HEK293T (cell line): ENCODE measurements at places on chromosomes 11 and 22.

- DNase-seq = no peak
Measured at GRCh38 chr11:60059052-60059451, 2.6 kb downstream of the MS4A3 start.

DNA sequence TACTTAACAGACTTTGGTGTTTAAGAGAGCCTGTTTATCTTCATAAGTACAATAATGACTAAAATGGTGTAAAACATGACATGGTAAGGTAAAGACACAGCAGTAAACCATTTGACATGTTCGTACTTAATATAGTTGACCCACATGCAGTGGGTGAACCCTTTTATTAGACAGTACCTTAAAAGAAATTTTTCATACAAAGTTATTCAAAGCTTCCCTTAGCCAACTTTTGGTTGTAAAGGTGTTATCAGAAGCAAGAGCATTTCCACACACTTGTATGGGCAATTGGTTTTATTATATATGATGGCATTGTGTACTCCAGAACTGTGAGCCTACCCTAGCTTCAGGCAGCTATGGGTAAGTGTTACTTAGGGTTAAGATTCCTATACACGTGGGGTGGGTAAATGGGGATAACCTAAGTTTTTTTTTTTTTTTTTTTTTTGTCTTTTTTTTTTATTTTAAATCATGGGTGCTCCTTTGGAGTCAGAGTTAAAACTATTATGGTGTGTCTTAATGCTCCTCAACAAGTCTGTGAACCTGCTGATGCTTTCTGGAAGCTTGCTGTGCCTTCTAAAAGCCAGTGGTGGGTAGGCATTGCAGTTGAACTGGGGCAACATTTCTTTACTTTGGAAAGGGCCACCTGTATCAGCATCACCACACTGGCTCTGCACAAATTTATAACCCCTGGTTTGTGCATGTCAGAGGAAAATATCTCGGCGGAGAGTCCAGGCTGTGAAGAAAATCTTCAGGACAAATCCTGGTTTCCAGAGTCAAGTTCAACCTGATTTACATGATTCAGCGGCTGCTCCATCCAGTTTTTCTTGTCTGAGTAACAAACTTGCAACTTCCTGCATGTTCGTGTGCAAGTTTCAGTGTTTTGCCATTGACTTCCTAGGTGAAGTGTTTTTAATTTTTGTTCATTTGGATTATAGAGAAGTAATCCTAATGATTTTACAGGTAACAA lies 3.3 kb downstream of the PCF11 start:
- no peak for DNase-seq

DNA sequence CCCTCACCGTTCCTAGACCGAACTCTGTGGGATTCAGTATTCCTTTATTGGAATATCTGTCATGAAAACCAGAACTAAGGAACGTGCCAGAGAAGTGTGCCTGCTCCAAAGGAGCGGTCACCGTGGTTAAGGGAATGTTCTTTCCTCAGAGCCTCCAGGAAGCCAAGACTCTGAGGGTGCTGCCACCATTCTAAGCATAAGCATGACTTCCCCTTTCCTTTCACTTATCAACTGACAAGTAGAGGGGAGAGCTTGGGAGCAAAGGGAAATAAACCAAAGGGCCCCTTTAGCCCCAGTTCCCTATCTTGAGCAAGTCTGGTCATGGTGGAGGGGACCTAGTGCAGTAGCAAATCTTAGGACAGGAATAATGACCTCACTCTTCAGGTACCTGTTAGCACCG lies 26.8 kb downstream of the CTR9 start:
- DNase-seq = no peak

GRCh38 chr22:27116312-27117086 lies 459.1 kb downstream of the MIAT start:
- DNase-seq = no peak

DNA sequence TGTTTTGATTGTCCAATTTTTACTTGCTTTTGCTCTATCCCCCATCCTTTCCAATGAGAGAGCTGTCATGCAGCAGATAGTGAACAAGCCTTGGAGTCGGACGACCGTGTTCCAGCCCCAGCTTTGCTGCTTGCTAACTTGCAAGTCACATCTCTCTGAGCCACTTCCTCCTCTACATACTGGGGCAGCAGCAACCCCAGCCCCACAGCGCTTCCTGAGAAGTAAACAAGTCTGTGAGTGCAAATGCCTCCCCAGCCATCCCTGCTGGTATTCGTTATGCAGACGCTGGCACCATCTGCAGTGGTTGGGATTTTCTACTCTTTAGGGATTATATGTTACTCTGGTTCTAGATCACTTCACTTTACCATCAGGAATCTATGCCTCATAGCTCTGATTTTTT lies 35.0 kb downstream of the TPBGL start:
- DNase-seq = no peak

GRCh38 chr11:118224511-118225188 lies at the start of gene JAML:
TSS of gene JAML (minus strand) at chr11:118225011. CDS start at chr11:118214866, 10,145 bp downstream.
- DNase-seq = no peak

GRCh38 chr11:11312738-11313137 lies 40.3 kb downstream of the CSNK2A3 start:
- no peak for DNase-seq

GRCh38 chr11:72981971-72982685 lies 160.0 kb downstream of the FCHSD2 start:
- DNase-seq = no peak

DNA sequence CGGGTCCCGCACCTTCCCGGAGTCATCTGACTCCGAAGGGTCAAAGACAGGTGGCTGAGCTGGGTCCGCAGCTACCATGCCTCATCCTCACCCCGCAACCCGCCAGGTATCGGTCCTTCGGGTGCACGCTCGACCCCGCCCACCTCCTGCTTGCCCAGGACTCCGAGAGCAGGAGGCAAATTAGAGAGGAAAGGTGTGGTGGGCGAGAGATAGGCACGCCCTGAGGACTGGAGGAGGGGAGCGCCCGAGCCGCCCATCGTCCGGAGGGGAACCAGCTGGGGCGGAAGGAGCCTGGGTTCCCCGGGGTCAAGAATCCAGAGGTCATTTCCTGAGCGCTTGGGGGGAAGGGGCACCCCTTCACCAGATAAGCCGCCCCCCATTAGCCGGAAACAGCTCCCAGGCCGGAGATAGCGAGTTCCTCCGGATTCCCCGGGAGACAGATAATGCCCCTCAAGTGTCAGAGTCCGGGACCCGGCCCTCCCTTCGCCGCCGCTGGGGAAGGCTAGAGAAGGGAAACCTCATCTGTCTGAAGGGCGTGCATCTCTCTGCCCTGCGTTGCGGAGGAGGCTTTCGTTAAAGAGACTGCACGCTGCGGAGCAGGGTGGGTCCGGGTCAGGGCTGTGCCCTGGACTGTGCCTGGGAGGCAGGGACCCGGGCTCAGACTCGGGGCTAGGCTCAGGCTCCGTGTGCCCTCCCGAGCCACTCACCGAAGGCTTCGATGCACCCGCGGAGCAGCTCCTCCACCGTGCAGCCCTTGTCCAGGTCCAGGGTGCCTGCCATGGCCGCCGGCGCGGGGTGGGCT lies 1.7 kb downstream of the RASGRP2 start:
- DNase-seq = no peak

GRCh38 chr22:30327864-30328345 lies 1.2 kb upstream of the TBC1D10A start:
- peak; percentile 47 for DNase-seq

DNA sequence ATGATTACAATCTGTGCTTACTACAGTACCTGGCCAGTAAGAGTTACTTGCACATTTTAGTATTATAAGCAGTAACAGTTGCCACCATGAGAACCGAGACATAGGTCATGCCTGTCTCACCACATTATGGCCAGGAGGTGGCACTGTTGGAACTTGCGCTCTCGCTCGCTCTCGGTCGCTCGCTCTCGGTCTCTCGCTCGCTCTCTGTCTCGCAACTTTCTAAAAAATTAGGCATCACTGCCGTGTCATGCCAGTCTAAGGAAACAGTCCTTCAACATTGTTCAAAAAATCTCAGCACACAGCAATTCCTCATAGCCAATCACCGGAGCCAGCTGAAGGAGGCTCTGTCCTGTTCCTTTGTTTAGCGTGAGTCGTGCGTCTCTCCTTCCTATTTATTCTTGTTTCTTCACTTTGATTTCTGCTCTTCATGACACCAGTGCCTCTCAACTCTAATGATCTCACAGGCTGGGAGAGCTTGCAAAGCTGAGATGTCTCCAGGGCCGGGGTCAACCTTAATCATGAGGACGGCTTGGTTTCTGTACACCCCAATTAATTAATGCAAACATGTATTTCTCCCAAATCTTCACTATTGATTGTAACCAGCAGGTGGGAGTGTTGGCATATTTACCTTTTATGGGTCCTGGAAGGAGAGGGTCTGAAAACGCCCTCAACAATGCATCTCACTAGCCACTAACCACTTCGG lies 6.3 kb upstream of the ADAMTS8 start:
- DNase-seq = peak; percentile 69

DNA sequence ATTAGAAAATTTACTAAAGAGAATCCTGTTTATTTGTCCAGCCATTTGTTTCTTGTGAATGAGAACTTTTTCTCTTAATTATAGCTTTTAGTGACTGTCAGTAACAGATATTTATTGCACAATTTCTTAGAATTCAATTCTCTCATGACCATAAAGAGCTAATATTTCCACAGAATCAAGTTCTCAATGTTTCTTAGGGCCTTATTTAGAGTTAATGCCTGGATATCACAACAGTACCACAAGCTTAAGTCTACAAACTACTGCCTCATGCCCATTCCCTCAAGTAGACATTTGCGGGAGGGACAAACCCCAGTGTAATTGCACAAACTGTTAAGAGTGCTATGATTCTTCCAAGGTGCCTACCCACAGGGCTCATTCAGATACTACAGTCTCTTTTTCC lies 199.7 kb upstream of the POU2AF2 start:
- DNase-seq = no peak

- DNase-seq = no peak
Measured at GRCh38 chr11:31844351-31844750, 33.2 kb upstream of the PAX6 start.

DNA sequence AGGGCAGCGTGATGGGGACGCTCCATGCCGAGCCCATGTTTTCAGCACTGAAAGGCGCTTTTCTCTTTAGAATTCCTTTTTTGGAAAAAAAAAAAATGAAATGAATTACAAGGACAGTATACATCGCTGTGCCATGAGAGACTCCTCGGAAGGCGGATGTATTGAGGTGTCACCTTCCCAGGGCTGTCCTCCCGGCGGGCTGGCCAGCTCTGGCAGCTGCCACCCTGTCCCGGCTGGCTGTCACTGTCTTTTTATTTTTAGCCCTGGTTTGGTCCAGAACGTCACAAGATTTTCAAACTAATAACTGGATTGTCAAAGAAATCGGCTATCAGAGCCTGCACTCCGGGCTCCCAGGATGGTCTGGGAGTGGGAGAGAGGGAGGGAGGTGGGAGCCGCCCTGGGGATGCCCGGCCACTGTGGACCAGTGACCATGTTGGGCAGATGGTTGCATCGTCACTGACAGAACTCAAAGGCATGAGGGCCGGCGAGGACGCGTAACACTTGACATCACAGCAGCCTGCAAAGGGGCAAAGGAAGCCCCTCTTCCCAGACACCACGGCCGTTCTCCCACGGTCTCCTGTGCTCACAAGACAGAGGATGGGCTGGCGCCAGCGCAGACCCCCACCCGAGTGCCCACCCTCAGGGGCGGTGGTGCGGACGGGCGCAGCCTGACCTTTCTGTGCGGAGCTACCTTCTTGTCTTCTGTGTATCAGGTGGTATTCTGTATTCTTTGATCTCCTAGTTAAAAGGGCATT lies 392.9 kb downstream of the TBC1D22A start:
- DNase-seq = no peak

GRCh38 chr11:70671083-70671482 lies 272.8 kb downstream of the CTTN start:
- no peak for DNase-seq

- no peak for DNase-seq
Measured at GRCh38 chr11:26622181-26622580, 50.1 kb upstream of the MUC15 start.

- DNase-seq = no peak
Measured at GRCh38 chr11:25899617-25900160, 432.2 kb upstream of the ANO3 start.

GRCh38 chr22:45083659-45084305 lies 74.0 kb upstream of the PHF21B start:
- DNase-seq = no peak

DNA sequence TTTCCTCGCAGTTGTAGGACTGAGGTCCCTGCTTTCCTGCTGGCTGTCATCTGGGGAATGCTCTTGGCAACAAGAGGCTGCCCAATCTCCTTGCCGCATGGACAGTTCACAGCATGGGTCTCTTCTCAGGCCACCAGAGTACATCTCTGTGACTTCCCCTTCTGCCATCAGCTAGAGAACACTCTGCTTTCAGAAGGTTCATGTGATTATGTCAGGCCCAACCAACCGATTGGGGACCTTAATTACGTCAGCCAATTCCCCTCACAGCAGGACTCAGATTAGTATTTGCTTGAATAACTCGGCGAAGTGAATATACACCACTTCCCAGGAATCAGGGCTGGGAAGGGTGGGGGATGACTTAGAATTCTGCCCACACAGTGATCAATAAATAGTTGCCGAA lies 61.9 kb upstream of the CSNK2A3 start:
- peak; percentile 39 for DNase-seq

- DNase-seq = no peak
Measured at GRCh38 chr11:64790205-64791095, 12.1 kb upstream of the SF1 start.

DNA sequence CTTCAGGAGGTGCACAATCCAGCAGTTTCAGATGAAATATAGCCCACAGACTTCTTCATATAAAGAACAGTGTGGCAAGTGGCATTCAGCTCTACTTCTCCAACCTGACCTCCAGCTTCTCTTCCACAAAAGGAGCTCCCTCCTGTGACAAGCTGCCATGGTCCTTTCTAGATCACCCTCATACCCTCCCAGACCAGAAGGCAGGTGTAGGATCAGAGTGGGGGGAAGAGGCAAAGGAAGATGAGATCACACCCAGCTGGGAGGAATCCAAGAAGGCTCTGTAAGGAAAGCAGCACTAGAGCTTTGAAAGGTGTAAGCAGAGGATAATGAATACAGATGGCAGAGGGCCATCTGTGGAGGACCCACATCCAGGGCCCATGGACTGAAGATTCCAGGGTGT lies 7.6 kb downstream of the CLPB start:
- no peak for DNase-seq

- DNase-seq = no peak
Measured at GRCh38 chr11:9853929-9854552, 190.2 kb downstream of the SWAP70 start.

DNA sequence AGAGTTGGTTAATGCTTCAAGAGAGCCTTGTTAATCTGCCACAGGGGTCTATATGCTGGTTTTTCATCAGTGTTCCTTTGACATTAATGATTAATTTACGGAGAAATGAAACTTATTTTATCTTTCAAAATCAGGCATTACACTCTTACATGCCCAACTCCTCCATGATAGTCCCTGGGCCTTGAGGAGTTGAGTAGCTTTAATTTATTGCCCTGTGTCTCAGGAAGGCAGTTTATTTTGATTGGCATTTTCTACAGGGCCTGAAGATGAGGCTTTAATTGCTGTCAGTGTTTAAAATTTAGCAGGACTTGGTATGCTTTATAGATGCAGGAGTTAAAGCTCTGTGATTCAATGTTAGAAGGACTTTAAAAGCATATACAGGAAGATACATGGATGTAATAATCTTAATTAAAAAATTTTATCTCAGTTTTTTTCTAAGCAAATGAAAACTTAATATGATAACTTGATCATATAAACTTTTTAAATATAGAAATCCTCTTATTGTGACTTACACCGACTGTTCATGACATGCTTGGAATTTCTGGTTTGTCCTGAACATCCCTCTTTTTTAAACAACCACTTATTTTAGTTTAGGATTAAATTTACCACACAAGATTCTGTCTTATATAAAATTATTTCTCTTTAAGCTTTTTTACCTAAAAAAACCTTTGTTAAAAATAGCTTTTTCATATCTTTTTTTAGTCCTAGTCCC lies 12.2 kb downstream of the GLYAT start:
- DNase-seq = no peak

GRCh38 chr11:46050003-46050461 lies 71.2 kb downstream of the PHF21A start:
- DNase-seq = no peak
